ENCODE measurements at places on chromosomes 6 and 20.

DNA sequence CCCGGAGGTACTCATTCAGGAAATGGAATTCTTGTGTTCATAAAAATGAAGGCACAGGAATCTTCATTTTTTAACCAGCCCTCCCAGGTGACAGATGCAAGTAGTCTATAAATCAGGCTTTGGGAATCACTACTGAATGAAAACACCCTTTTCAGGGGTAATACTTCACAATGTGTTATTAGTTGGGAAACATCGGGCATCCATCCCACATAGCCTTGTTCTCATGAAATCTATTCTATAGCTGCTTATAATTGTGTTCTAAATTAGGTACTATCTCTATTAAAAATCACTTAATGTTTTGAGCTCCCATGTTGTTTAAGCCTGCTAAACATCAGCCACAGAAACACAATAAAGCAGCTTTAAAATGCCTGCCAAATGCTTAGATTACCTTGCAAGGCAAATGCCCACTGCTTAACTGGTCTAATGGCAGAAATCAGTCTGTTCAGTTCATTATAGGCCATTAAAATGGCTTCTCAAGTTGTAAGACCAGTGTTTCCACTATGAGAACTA lies 94.9 kb downstream of the L3MBTL3 start:
- no peak for DNase-seq

GRCh38 chr20:20741087-20742045 lies 28.9 kb upstream of the RALGAPA2 start:
- no peak for DNase-seq

DNA sequence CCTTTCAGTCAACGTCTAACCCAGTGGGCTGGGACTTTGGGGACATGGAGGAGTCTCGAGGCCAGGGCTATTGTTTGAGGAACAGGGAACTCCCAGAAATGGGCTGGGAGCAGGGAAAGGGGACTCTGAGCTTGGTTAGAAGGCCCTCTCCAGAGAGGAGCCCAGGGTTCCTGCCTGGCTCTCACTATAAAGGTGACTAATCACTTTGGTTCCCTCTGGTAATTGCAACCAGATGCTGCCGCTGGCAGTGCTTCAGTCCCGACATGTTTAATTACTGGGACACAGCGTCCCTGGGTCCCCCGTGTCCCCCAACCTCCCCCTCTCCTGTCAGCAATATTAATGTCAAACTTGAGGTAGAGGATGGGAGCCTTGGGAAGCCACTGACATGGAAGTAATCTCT lies 5.0 kb upstream of the GDF5 start:
- DNase-seq, result no peak

GRCh38 chr6:147970970-147971369 lies 371.7 kb upstream of the SASH1 start:
- no peak for DNase-seq

DNA sequence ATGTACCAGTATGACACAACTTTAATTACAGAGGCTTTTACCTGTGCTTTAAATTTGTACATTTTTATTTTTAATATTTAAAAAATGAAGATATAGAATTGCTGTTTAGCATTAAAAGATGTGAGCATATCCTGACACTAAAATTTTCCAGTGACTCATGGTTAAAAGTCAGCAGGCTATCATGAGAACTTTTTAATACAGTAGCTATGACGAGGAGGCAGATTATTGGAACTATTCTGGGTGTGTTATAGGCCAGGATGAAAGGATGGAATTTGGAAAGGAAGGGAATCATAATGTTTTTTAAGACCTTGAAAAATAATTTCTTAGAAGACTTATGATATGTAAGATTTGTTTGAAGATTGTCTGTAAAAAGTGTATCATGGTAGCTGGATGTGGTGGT lies 91.0 kb downstream of the GFRA4 start:
- no peak for DNase-seq

GRCh38 chr6:139308286-139308916 lies 16.6 kb upstream of the TXLNB start:
- DNase-seq, result no peak

GRCh38 chr20:16476032-16476431 lies 97.2 kb downstream of the KIF16B start:
- no peak for DNase-seq

- DNase-seq, result no peak
Observed at GRCh38 chr6:21900730-21901129, 307.2 kb downstream of the SOX4 start.

DNA sequence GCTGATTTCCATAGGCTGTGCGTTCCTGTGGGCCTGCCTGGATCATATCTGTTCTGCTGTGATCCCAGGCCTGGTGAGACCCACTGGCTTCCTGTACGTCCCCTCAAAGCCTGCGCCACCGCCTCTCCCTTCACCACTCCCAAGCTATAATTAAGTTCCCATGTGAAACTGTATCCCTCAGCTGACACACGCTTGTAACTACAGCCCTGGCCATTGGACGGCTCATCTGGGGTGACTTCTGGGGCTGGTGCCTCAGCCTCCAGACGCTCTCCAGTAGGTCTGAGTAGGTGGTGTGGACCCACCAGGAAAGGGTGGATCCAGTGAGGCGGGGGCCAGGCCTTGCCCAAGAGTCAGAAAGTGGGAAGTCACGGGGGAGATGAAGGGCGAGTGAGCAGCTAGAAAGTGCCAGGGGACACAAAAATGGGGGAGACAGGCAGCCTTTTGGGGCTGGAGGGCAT lies 21.0 kb downstream of the PPARD start:
- peak; percentile 57 for DNase-seq

GRCh38 chr6:117266257-117267053 lies 1.1 kb downstream of the VGLL2 start:
- DNase-seq, result no peak

DNA sequence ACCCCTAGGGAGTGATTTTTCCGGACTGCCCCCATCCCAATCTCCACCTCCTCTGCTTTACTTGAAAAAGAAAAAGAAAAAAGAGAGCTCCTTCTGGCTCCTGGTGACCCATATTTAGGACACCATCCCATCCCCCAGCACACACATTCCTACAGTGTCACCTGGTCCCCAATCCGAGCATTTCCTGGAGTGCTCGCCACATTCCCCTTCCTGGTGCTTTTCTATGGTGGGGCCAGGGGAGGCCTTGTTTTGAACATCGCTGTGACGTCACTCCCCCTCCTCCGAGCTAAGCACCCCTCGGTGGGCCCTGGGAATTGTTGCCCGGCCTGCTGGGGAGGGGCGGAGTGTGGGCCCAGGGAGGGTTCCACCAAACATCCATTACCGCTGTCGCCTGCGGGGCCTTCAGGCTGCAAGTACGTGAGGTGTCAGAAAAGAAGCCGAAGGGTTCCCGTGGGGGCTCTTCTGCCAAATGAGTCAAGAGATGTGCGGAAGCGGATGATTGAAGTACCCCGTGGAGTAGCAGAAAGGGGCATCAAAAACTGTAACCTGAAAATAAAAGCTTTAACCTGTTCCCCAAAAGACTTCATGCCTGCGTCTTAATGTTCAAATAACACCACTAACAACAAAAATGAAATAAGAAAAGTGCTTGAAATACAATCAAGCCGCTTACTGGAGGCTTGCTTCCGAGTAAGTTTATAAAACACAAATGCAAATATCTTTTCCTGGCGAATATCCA lies 2.8 kb upstream of the FOXC1 start:
- peak; percentile 64 for DNase-seq

GRCh38 chr6:20919677-20920385 lies 385.6 kb downstream of the CDKAL1 start:
- no peak for DNase-seq

DNA sequence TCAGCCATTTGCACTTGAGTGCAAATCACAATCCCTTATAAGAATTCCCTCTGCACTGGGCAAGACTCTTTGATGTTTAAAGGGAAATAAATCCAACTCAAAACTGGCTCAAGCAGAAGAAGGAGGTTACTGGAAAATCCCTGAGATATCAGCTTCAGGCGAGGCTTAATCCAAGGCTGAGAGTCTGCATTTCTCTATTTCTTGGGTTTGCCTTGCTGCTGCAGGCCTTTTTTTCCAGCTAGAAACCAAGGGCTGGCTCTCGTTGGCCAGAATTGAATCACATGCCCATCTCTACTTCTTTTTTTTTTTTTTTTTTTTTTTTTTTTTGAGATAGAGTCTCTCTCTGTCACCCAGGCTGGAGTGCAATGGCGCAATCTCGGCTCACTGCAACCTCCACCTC lies 11.7 kb downstream of the HCK start:
- no peak for DNase-seq

GRCh38 chr6:66796987-66797386 lies 1090.0 kb upstream of the EYS start:
- no peak for DNase-seq

DNA sequence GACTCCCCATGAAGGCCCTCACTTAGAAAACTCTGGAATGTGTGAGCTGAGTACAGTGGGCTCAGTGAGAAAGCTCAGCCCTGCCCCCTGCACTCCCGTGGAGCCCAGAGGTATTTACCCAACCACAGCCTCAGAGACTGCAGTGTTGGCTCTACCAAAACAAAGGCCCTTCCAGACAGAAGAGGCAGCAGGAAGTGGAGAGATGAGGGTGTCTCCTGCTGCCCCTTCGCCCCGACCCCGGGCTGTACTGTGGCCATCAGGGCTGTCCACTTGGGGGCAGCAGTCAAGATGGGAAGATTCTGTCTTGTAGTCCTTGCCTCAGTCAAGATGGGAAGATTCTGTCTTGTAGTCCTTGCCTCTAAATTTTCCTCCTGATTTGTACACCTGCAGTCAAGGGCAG lies 341.3 kb downstream of the TAF4 start:
- peak; percentile 27 for DNase-seq

DNA sequence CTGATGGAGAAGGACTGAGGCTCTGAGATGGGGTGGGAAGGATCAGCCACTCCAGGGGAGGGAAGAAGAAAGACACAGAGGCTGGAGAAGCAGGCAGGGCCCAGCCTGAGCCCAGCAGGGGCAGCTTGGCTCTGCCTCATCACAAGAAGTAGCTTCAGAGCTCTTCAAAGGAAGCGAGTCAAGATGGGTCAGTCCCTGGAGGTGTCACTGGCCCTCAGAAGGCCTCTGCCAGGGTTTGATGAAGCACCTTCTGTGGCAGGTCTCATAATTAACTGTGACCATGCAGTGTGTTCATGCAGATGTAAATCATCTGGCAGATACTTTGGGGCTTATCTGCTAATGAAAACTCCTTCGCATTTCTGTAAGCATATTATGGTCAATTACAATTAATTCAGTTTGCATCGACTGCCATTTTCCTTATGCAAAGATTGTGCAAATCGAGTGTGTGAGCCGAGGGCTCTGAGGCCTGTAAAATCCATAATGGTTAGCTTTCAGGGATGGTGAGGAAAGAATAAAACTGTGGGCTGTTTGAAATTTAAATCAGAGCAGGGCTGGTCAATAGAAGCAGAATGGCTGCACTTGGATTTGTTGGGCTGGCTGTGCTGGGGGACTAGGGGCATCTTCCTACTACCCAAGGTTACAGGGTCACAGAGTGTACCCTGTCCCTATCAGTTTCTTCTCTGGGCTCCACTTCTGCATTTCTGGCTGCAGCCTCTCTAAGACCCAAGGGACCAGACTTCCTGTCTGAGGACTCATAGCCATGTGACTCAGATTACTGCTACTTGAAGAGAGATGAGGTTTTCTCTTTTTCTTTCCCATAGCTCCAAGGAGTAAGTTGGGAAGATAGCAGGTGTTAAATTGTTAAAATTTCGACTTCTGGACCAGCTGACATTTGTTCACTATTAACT lies 376.6 kb downstream of the DHX35 start:
- DNase-seq, result no peak

GRCh38 chr6:81734081-81734480 lies 18.4 kb downstream of the TENT5A start:
- no peak for DNase-seq

- no peak for DNase-seq
Observed at GRCh38 chr20:59923514-59923913, 9.9 kb downstream of the SYCP2 start.

DNA sequence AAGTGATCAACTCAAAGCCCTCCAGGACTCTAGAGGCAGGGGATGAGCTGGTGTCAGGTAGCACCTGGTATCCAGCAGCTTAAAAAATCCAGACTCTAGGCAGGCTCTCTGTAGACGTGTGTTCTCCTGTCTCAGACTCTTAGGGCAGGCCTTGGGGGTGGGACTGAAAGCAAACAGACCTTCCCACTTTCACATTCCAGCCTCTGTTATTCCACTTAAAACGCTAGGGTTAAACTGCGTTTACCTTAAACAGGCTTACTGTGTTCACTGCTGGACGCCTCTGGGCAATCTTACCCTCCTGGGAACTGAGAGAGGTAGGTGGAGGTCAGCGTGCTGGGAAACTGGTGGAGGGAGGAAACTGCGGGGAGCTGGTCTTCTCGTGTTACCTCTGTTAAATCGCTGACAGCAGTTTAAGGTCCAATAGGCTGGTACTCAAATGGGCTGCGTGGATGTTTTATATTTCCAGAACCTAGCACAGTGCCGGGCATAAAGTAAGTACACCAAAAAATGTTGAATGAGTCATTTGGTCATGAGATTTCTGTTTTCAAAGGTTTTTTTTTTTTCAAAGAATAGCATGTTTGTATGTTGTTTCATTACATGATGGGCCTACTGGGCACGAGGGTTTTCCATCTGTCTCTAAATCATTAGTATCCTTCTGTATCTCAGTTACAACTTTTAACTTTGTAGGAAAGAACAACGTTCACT lies at the start of gene GCNT2:
Gene GCNT2 (plus strand): TSS at position 248 of the 705 bp plus-strand sequence. CDS start 7,561 bp downstream, outside the sequence.
- peak; percentile 63 for DNase-seq

GRCh38 chr6:90500458-90500857 lies 86.4 kb downstream of the MAP3K7 start:
- no peak for DNase-seq

DNA sequence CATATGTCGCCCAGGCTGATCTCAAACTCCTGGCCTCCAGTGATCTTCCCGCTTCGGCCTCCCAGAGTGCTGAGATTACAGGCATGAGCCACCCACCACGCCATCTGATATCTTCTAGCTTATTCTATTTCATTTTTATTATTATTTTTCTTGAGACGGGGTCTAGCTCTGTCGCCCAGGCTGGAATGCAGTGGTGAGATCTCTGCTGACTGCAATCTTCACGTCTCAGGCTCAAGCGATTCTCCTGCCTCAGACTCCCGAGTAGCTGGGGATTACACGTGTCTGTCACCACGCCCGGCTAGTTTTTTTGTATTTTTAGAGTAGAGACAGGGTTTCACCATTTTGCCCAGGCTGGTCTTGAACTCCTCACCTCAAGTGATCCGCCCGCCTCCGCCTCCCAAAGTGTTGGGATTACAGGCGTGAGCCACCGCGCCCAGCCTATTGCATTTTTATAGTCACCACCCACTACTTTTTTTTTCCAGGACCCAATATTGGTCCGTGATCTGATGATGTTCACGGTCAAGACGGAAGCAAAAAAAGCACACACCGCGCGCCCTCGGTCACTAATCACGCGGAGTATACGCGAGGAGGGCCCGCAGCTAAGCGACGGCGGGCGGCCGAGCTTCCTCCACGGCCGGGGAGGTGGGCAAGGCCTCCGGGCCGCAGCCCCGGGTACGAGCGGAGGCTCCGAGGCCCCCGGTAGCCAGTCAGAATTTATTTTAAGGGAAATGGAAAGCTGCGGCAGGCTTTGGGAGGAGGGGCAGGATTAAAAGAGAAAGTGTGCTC lies 1.1 kb upstream of the LSM14B start:
- no peak for DNase-seq

GRCh38 chr20:22374678-22375590 lies 209.4 kb downstream of the FOXA2 start:
- DNase-seq, result no peak
